ENCODE measurements at places on chromosomes 3 and 15.

GRCh38 chr3:58647381-58648141 is 19.0 kb downstream of the FAM3D start:
- no peak for DNase-seq

GRCh38 chr3:193772422-193772763 is 179.4 kb downstream of the OPA1 start:
- no peak for DNase-seq

- DNase-seq, result no peak
These were observed 110.3 kb downstream of the MYLK start for GRCh38 chr3:123773681-123774431.

GRCh38 chr3:126935756-126936509 is 47.0 kb upstream of the PLXNA1 start:
- DNase-seq, result no peak

DNA sequence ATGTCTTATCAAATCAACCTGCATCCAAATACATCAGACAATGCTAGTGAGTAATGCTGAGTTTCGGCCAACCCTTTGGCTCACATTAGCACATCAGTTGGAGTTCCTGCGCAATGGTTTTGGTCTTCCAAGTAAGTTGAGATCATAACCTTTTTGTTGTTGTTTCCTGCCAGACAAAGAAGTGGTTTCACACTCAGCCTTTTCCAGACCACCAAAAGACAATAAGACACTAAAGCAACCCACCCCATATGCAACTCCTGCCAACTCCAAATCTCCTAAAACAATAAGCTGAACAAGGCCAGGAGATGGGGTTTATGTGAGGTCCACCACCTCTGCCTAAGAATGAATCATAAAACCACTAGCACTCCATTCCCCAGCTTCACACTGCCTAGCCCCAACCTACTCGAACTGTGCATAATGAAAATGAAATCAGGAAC is 177.0 kb downstream of the ERC2 start:
- DNase-seq, result peak; percentile 3

GRCh38 chr15:74847432-74847831 is 4.5 kb upstream of the ULK3 start:
- DNase-seq, result no peak

GRCh38 chr3:52070724-52071621 is 14.6 kb upstream of the DUSP7 start:
- no peak for DNase-seq

DNA sequence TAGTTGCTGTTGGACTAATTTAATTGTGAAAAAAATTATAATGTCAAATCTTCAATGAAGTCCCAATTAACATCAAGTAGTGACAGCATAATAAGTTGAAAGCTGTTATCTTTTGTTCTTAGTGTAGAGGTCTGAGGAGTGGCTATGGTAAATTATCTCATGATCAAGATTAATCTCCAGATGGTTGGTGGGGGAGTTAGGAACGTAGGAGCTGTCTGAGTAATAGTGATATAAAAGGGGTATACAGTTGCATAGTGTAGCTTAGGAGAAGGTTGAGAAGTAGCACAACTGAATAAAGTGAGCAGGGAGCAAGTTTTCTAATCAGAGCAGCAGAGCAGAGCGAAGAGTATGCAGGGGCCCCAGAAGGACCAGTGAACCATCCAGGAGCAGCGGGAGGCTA is 19.5 kb downstream of the TMOD2 start:
- no peak for DNase-seq

- DNase-seq, result no peak
These were observed 626.1 kb downstream of the MAGI1 start for GRCh38 chr3:65412588-65412987.

- DNase-seq, result no peak
These were observed 13.9 kb upstream of the PAQR9 start for GRCh38 chr3:142977399-142977728.

DNA sequence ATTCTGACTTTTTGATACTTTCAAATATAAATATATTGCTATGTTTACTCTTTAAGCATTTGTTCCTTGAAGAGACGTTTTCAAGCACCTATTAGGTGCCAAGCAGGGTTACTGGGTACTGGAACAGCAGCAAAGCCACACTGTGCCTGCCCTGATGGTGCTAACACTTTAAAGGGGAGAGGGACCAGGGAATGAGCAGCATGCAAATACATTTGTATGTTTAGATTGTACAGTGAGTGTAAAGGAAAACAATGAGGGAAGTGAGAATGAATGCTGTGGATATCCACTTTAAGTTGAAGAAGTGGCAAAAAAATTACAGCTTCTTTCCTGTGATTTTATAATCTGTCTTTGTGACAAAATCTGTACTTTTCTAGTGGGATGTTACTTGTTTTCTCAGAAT is 400.2 kb upstream of the ATP11B start:
- DNase-seq, result no peak

DNA sequence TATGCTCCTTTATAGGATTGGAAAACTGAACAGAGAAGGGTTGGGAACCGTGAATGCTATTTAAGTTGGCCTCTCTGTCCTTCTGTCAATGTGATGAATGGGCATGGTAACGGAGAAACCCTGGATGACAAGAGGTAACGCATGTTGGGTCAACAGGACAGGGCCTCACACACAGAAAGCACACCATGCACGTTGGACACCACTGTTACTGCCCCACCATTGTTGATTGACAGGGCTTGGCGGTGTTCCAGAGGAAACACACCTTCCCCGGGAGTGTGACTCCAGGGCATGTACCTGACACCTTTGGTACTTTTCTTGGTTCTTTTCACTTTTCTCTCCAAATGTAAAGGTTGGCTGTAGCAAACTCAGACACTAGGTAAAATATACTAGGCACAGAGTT is 548.5 kb downstream of the OCA2 start:
- no peak for DNase-seq

DNA sequence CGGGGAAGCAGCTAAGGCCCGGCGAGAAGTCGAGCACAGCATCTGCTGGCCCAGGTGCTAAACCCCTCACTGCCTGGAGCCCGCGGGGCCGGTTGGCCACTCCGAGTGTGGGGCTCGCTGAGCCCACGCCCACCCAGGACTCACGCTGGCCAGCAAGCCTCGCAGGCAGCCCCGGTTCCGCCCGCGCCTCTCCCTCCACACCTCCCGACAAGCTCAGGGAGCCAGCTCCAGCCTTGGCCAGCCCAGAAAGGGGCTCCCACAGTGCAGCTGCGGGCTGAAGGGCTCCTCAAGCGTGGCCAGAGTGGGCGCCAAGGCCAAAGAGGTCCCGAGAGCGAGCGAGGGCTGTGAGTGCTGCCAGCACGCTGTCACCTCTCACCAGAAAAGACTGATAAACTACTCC is 8.9 kb upstream of the GABRB3 start:
- no peak for DNase-seq

Data from activated CD4-positive, alpha-beta T cell treated with anti-CD3 and anti-CD28 coated beads, Interleukin-2, amount 50 U/mL, for 48 hours (primary cell).